Fibroblast of gingiva (primary cell): ENCODE measurements at places on chromosomes 7 and 10.

- DNase-seq = no peak
Observed at GRCh38 chr7:8176370-8177081, 85.4 kb downstream of the ICA1 start.

DNA sequence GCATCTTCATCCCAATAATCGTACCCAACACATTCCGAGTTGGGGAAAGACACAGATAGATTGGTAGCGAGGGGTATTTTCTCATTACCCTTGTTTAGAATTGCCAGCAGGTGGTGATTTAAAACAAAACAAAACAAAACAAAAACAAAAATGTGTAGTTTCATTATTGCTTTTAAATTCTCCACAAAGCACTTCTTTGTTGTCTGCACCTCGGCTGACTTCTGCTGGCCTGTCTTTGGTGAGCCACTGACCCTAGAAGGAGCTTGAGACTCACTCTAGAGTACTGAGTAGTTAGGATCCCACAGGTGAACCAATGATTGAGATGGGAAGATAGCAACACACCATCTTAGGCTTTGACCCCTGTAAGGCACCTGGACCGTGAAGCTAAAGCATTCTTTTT lies 105.4 kb upstream of the BET1 start:
- no peak for DNase-seq

GRCh38 chr7:73831834-73832651 lies 1.2 kb downstream of the CLDN4 start:
- DNase-seq = no peak

GRCh38 chr7:107179326-107180164 lies 10.7 kb downstream of the HBP1 start:
- DNase-seq = peak; percentile 10

DNA sequence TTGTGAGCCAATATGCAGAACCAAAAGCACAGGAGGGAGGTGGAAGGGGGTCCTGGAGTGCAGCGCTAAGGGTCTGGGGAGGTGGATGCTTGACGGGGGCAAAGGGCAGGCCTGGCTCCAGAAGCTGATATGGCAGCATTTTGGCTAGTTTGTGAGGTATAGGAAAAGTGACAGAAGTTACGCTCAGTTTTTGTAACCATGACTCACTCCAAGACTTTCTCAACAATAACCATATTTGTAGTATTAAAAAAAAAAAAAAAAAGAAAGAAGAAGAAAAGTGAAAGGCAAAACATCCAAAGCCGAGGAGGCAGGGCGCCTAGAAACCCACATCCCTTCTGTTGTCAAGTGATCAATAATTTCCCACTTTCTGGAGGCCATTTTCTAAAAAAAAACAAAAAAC lies 92.3 kb downstream of the RNF216 start:
- DNase-seq = peak; percentile 65

GRCh38 chr7:55362927-55363326 lies 2.2 kb upstream of the LANCL2 start:
- no peak for DNase-seq

DNA sequence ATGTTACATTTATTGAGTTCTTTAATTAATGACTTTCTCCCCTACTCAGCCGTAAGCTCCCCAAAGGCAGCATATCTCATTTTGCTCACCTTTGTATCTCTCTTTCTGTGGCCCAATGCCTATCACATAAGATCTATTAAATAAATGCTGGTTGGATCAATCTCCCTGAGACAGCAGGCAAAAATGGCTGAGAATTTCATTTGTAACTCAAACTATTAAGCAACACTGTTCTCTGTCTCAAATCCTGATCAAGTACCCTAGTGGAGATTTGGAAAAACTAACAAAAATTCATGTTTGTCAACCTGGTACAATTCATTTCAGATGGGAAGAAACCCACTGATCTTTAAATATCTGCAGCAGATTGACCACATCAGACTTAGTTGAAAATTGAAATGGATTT lies 127.4 kb downstream of the ZFAND4 start:
- no peak for DNase-seq

DNA sequence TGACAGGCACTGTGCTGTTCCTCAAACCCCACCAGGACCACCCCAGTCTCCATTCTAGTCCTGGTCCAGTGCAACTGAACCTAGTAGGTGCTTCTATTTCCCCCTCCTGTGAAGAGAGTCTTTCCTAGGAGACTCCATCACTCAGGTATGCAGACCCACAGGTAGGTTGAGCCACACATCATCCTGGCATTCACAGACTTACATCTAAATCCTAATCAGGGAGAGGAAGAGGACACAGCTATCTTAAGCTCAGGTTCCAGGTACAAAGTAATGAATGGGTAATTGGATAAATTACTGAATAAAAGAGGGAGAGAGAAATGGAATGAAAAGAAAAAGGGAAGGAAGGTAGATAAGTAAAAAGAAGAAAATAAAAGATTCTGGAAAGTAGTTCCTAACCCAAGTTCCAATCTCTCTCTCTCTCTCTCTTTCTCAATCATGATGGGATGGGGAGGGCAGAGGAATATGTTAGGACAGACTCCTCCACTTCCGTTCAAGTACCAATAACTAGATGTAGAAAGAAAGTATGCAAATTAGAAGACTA lies 139.8 kb upstream of the NAMPT start:
- DNase-seq = no peak

DNA sequence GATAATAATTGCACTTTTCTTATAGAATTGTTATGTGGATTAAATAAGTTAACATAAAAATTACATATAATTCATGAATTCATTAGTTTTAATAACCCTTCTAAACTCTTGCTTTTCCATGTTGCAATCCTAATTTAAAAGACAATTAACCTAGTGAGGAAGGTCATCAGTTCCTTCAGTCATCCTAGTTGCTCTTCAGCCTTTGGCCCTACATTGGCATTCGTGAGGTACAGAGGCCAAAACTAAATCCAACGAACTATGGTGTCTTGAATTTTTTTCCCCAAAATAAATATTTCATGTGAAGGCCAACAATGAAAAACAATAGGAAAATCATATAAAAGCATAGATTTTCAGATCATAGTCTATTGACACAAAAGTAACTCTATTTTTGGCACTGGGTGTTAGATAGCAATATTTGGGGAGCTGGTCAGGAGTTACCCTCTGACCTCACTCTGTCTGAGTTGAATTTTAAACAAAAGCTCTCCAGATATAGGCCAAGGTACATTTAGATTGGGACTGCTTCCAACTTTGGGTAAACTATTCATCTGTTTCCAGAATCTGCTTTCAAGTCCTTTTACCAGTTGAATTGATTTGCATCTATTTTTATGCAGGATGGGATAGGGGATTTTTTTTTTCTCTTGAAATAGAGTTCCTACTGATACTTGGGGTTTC lies 104.5 kb downstream of the SEM1 start:
- no peak for DNase-seq

- no peak for DNase-seq
Observed at GRCh38 chr10:8893102-8893501, 838.6 kb downstream of the GATA3 start.

GRCh38 chr7:38034062-38034908 lies 113.8 kb downstream of the EPDR1 start:
- no peak for DNase-seq

DNA sequence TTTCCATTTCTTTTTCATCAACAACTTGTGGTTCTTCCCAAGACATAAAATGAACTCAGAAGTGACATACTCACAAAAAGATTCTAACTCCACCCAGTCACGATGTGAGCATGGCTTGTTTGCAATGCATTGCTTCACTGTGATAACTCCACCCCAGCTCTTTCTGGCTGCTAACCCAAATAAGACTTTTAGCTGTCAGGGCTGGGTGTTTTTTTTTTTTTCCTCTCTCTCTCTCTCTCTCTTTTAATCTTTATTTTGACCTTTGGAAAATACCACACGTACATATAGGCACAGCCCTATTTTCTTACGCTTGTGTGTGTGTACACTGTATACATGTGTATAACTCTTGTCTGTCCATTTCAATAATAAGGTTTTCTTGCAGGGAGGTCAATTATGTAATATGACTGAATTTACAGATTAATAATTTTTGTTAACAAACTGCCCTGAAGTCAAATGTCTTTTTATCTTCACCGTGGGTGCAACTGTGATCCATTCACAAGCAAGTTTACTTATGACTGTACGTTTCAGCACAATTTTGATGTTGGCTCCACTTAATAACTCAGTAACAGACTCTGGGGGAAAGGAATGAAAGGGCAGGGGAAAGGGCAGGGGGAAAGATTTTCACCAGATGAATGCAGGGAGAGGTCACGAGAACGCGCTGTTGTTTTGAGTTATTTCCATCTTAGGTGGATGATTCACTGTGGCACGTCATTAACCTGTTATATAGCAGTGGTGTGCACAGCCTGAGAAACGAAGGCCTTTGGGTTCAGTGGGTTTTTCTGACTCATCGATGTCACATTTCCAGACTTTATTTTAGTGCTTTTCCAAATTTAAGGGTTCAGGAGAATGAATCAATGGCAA lies 49.1 kb downstream of the APBB1IP start:
- peak; percentile 70 for DNase-seq

GRCh38 chr7:30181736-30182522 lies 47.1 kb downstream of the MTURN start:
- DNase-seq = peak; percentile 18

GRCh38 chr7:130486114-130486953 lies 5.6 kb upstream of the MEST start:
- DNase-seq = no peak

DNA sequence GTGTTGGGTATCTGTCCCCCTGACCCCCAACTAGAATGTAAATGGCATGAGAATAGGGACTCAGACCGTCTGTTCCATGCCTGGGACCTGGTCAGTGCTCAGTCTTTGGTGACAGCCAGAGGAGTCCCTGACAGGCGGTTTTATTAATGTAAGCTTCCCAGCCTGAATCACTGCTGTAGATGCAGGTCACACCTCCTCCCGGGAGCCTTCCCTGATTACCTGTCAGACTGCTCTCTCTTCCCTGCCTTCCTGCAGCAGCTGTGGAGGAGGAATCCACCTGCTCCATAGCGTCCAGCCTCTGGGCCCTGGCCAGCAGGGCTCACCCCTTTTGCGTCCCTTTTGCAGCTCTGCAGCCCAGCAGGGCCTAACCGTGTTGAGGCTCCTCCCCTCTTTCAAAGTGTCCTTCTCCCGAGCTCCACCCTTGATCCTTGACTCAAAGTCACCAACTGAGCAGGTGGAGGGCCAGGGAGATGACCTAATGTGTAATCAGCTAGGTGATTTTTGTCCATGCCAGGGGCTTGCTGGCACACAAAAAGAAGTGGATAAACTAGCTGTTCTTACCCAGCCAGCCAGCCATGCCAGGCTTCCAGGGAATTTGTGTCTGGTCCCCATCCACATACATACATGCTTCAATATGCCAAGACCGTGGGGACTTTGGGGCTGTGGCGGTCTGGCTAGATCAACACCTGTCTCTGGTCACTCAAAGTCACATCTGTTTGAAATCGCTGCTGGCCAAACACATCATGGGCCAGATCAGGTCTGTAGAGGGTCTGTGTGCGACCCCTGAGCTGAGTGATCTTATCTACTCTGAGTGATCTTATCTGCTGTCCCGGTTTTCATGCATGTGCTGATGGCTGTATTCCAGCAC lies 195.1 kb downstream of the CCDC3 start:
- DNase-seq = no peak

DNA sequence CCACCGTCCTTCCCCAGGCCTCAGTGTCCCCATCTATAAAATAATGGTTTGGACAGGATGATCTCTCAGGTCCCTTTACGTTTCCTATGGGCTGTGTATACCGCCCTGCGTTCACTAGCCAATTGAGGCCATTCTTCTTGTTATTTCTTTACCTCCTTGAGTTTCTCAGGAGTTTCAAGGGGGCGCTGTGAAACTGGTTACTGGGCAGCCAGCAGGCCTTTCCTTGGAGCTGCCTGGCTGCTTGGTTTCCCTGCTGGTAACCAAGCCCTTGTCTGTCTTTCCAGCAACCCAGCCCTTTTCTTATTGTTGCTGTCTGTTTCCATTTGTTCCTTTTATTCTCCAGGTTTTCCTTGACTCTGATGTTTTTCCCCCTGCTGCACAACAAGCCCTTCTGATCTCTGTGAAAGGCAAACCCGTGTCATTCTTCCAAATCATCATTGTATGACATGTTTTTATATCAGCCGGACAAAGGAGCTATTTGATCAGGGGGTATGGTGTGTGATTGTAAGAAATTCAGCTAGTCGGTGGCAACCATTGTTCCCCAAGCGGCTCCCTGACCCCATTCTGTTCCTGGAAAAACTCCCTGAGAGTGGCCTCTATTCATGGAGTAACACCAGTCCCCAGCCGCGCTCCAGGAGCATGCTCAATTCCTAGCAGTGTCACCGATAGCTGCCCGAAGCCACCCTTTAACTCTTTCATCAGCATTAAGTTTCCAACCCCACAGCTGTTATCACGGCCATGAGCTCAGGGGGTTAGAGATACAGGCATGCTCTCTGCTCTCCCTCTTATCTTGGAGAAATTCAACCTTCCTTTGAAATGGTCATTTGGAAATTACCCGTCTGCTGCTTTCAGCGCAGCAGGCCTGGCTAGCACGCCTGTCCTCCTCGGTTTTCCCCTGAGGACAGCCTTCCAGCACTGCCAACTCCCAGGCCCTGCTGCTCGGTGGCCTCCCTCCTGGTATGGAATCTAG lies 26.6 kb downstream of the FGF8 start:
- no peak for DNase-seq

GRCh38 chr7:159138508-159138907 lies 6.2 kb downstream of the VIPR2 start:
- DNase-seq = no peak
